ENCODE measurements at places on chromosomes 12 and 14.
A peak's percentile ranks its signal among the peaks of the same experiment; 100 is the strongest.

DNA sequence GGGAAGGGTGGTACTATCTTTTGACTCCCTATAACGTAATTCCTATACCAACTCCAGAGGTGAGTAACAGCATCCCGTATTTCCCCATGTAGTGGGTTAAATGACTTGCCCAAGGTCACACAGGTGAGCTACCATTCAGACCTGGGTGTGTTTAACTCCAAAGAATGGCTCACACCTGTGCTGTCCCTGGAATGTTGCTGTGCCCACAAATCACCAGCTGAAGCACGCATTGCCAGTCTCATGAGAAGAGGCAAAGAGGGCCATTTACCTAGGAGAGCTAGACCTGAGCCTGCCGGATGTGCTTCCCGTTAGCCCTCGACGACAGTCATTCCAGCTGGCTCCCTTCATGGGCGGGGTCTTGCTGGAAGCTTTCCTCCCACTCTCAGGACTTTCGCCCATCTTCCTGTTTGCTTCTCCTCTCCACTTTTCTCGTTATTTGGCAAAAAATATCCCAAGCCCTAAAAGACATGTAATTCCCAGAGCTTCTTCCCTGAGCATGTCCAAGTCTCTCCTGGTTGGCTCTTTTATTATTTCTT lies 106.6 kb upstream of the VASH1 start:
- DNase-seq: no peak

DNA sequence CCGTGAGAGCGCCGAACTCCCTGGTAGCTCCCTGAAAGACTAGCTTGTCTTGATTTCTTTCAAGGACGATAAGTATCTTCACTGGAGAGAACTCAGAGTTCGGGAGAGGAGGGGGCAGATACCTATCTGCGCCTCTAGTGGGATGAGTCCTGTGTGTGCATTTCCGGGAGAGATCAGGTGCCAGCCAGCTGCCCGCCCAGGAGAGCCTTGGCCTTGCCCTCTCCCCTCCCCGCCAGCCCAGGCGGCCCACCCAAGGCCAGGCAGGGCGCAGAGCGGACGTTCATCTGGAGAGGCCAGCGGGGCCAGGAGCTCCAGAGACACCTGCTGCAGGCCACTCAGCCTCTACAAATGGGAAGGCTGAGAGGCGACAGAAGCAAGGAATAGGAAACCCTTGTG lies 1.0 kb downstream of the CD9 start:
- DNase-seq: no peak

- no peak for DNase-seq
Observed at GRCh38 chr12:32826807-32827412, 69.7 kb downstream of the PKP2 start.

DNA sequence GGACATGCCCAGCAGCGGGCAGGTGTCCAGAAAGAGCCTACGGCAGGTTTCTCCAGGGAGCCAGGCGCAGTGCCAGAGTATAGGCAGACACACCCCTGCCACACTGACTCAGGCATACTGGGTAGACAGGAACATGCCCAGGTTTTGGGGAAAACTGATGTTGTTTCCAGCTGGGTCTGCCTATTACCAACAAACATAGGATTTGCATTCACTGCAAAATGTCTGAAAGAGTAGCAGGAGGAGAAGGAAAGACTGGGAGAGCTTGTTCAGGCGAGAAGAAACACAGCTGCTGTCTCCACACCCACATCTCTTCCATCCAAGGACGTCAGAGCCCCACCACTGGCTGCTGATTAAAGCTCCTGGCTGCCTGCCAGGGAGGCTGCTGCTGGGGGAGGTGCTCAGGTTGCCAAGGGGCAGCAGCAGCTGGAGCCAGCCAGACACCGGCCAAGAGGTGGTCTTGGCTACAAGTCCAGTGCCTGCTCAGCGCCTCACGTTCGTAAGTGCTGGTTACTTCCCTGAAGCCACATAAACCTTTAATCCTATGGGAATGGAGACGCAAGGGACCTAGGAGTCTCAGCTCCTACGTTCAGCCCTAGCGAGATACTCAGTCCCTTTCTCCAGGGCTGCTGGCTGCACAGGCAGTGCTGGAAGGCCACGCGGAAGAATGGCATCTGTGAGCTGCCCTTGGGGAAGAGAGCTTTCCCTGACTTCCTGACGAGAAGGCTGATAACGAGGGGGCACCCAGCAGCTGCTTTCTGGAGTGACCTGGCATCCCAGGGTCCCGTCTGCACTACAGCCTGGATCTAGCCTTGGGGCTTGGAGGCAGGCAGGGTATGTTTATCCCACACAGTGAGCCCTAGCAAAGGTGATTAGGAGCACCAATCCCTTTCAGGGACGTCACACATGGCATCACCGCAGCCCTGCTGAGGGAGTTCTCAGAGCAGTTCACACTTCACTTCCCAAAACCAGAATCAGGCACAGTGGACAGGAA lies 58.1 kb downstream of the PLEKHG3 start:
- peak; percentile 35 for DNase-seq

- no peak for DNase-seq
Observed at GRCh38 chr12:107967170-107967569, 161.9 kb upstream of the WSCD2 start.

- no peak for DNase-seq
Observed at GRCh38 chr12:76942267-76942666, 63.4 kb upstream of the CSRP2 start.

- DNase-seq: no peak
Observed at GRCh38 chr12:12033824-12034223, 36.9 kb upstream of the BCL2L14 start.
